ENCODE measurements at places on chromosomes 1 and 21.

DNA sequence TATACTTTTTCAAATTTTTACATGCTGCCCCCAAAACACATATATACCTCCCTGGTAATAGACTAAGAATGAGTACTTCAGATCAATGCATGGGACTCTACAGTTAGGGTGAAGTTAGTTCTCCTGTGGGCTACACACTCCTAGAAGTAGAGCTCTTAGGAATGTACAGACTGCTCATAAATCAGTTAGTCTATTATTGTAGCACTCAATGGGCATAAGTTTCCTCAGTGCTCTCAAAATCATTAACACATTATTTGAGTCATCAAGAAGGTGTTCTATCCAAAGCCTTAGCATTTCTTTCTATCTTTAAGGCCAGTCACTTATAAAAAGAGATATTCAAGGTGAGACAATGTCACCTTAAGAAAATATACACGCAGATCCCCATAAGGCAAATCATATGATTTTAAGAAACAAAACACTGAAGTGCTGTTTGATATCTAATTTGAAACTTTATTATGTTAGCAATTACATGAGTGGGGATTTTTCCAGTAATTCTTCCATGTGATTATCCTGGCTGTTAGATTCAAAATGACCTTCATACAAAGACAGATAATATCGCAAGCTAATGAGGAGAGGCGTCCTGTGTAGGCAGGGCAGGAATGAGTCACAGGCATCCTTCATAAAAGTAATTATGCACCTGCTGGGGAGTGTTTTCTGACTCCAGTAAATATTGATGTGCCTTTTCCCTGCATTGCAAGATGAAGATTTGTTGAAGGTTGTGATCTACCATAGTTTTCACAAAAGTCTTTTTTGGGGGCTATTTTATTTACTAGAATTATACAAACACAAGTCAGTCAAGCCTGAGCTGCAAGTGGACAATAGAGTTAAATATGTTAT lies 167.2 kb upstream of the ATP1B1 start:
- DNase-seq: no peak

GRCh38 chr1:83776913-83777757 lies 221.8 kb downstream of the TTLL7 start:
- no peak for DNase-seq

- DNase-seq: no peak
These were observed 61.4 kb downstream of the EIF2B3 start for GRCh38 chr1:44924835-44925464.

GRCh38 chr1:17984583-17984982 lies 123.0 kb upstream of the IGSF21 start:
- DNase-seq: no peak

DNA sequence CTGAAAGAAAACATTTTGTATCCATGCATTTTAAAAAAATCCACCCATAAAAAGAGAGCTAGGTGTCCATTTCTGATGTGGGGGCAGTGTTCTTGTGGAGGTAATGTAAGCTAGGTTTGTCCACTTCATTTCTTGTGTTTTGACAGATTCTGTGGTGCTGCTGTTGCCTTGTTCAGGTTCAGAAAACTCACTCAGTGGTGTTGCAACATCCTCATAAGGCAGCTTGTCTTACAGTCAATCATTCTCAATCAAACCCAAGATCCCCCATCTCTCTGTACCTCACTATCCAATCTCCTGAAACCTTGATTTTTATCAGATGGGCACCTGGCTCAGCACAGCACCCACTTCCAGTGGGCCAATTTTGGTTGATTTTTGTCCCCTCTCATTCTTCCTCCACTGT lies 94.1 kb downstream of the TENT5C start:
- no peak for DNase-seq

- DNase-seq: no peak
These were observed 71.4 kb upstream of the ARTN start for GRCh38 chr1:43861988-43862735.

All from stimulated activated CD8-positive, alpha-beta memory T cell treated with anti-CD3 and anti-CD28 coated beads, Interleukin-2, amount 100 ng/mL, for 1 hour (primary cell).